Fibroblast of lung (primary cell): ENCODE measurements at places on chromosomes 3 and 15.

DNA sequence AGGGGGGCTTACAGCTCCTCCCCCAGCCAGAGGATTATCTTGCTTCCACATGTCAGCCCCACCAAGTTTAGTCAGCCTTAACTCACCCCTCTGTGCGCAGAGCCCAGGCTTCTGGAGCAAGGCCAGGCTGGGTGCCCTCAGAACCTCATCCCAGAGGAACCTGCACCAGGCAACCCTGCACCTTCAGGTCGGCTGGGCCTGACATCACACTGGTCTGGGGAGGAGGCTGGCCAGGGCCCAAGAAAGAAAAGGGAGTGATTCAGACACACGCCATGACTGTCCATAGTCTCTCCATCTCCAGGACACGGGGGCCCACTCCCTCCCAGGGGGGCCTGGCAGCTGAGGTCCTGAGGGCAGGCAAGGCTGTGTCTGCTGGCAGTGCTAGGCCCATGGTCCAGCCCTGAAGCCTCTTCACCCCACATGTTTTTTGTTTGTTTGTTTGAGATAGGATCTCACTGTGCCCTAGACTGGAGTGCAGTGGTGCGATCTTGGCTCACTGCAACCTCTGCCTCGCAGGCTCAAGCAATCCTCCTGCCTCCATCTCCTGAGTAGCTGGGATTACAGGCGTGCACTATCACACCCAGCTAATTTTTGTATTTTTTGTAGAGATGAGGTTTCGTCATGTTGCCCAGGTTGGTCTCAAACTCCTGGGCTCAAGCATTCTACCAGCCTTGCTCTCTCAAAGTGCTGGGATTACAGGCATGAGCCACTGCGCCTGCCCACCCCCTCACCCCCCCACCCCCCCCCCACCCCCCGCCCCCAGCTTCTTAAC is 11.1 kb downstream of the TNK2 start:
- peak; percentile 72 for DNase-seq

DNA sequence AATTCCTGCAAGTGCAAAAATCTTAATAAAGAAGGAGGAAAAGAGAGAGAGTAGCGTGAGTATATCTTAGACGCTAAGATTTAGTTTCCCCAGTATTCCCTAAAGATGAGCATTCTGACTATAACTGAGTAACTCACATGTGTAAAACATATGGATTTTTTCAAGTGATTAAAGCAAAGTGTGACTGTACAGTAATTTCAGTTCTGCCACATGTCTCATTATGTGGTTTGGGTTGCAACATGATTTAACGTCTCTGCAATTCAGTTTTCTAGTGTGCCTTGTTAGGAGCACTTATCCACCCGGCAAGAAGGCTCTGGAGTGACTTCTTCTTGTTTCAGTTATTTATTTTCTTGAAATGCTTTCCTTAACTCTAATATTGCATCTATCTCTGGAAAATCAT is 514.1 kb downstream of the ROBO1 start:
- DNase-seq = peak; percentile 35

DNA sequence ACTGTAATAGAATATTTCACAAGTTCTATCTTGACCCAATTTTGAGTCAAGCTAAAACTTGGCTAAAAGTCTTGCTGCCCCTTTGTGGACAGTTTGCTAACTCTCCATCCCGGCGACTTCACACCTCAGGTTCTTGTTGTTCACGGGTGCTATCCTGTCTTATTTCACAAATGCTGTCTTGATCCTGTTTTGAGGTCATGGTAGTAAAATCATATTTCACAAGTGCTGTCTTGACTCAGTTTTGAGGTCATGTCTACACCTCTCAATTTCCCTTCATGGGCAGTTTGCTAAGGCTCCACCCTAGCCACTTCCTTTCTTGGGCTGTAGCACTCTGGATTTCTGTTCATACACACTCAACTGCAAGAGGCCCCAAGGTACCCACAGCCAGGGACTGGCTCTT is 45.0 kb upstream of the GK5 start:
- no peak for DNase-seq

DNA sequence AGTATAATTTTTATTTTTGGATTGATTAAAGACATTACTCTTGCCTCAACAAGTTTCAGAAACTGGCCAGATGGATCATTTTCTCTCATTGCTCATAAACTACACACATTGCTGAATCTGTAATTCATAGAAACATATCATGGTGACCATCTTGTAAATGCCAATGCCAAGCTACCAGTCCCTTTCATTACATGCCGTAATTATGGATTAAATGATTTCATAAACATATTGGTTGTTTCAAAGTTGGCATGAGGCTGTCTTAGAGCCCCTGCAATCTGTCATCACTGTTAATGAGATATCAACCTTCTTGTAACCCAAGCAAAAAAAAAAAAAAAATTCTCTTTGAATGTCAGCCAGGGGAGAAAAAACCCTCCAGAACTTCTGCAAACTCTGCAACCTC is 112.2 kb downstream of the DCLK3 start:
- no peak for DNase-seq

- peak; percentile 77 for DNase-seq
Measured at GRCh38 chr3:29697989-29698388, 417.1 kb downstream of the RBMS3 start.

DNA sequence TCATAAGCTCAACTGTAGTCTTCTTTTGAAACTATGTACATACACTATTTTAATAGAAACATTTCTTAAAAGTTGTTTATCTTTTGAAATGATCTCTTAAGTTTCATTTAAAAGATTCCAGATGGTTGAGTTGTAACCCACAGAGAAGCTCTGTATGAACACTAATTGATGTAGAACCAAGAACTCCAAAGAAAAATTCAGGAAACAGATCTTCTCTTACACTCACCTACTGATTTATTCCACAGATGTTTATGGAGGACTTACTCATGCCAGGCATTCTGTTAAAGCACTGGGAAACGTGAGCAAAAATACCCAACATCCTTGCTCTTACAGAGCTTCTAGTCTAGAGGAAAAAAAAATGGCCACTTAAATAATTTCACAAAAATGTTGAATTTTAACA is 551.1 kb downstream of the NAALADL2 start:
- DNase-seq = peak; percentile 65

GRCh38 chr15:79088426-79089205 is 2.0 kb downstream of the RASGRF1 start:
- DNase-seq = no peak

- DNase-seq = peak; percentile 31
Measured at GRCh38 chr3:29239376-29239775, 41.5 kb upstream of the RBMS3 start.

DNA sequence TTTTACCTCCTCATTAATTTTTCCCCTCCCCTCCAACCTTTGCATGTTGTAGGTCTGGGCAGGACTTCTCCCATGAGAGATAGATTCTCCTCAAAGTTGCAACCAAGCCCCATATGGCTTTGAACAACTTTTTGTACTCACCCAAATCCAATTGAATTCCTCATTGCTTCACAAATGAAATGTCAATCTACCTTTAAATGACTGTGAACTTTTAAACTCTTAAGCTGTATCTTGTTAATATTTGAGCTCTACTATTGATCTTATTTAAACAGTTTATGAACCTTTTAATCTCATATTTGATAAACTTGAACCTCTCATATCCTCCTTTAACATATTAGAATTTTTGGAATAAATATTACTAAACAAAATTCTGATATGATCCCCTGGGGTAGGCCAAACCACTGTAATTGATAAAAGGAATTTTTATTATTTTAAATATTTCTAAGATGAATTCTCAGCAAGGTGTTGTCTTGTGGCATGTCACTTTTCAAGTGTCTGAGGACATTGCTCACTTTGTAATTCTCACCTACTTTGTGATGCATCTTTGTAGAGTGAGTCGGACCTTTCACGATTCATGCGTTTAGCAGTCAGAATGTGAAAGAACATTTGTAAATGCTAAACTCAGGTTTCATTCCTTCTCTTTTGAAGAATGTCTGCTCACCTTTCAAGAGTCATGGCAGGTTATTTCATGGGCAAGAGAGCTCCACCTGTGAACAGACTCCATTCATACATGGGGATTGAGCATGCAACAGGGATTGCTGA is 23.4 kb upstream of the GREM1 start:
- DNase-seq = no peak

DNA sequence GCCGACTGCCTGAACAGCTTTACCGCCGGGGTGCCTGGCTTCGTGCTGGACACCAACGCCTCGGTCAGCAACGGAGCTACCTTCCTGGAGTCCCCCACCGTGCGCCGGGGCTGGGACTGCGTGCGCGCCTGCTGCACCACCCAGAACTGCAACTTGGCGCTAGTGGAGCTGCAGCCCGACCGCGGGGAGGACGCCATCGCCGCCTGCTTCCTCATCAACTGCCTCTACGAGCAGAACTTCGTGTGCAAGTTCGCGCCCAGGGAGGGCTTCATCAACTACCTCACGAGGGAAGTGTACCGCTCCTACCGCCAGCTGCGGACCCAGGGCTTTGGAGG is 815 bp downstream of the SPINT1 start:
- peak; percentile 16 for DNase-seq

- no peak for DNase-seq
Measured at GRCh38 chr3:146969356-146969755, 364.2 kb upstream of the PLSCR5 start.

GRCh38 chr15:57343048-57343447 is 33.3 kb upstream of the CGNL1 start:
- no peak for DNase-seq

GRCh38 chr3:142849148-142849547 is 39.7 kb downstream of the PCOLCE2 start:
- DNase-seq = no peak

DNA sequence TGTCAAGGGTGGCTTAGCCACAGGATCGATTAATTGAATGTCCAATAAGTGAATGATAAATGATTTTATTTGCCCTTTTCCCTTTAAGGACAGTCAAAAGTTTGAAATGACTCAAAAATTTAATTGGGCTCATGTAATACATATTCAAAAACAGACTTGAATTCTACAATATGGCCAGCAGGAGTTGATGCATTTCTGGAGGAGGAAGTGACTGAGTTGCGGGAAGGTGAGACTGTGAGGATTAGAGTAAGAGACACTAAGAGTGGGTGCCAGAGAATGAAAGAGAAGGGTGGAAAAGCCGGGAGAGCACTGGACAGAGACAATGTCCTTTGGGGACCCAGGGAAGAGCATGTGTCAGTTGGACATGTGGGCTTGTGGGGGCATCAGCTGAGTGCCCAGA is 83.3 kb downstream of the MCTP2 start:
- DNase-seq = no peak

GRCh38 chr3:31890742-31891469 is 90.2 kb downstream of the OSBPL10 start:
- DNase-seq = no peak
